ENCODE measurements at places on chromosomes 12 and 14. TPM values are rescaled to one million over a fixed set of nuclear protein-coding genes. Genes with fewer than 3 reads are reported as not detected.

Gene ETFBKMT
- 1.3 TPM for total RNA-seq

Gene SVOP
- not detected for total RNA-seq

Gene LRFN5
- 0.20 TPM for total RNA-seq

Gene ADSS1
- 5.7 TPM for total RNA-seq

Gene EPYC
- not detected for total RNA-seq

Gene RNASE12
- total RNA-seq, result not detected

Gene TMEM132D
- total RNA-seq, result not detected

Gene NRXN3
- 0.60 TPM for total RNA-seq

Gene RNASE7
- total RNA-seq, result 2.7 TPM

Gene RPGRIP1
- not detected for total RNA-seq

Gene KLHL33
- 0.04 TPM for total RNA-seq

- ATAC-seq, result no peak
These were observed 14.2 kb upstream of the RNU6-8 start for GRCh38 chr14:32217301-32217700.

DNA sequence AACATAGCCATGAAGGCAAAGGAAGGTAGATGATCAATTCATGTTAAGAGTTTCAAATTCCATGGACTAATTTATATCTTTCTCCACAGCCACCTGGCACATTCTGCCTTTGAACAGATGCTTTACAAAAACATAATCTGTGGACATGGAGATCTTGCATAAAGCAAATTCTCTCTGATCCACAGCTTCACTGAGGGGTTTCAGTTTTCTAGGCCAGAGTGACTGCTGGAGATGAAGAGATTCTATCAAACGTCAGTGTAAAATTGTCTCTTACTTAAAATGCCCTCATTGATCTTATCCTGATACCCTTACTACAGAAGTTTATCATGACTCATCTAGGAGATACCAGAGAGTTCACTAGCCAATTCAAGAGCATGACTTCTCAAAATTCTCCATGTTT lies 291.6 kb downstream of the DAD1 start:
- no peak for ATAC-seq

DNA sequence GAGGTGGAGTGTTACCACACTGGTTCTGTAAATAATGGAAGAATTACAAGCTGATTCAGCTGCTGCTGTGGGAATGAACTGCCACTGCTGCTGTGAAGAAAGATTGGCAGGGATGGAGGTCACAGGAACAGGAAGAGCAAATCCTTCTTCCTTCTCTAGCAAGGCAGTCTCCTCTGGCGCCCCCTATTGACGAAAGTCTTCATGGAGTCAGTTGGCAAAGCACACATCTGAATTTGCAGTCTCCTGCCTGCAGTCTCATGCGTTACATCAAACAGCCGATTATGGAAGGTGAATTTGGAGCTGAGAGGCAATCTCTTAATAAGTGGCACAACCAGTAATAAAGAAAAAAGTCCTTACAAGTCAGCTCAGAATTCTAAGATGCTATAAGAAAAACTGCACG lies 106.0 kb upstream of the TMTC1 start:
- no peak for ATAC-seq

DNA sequence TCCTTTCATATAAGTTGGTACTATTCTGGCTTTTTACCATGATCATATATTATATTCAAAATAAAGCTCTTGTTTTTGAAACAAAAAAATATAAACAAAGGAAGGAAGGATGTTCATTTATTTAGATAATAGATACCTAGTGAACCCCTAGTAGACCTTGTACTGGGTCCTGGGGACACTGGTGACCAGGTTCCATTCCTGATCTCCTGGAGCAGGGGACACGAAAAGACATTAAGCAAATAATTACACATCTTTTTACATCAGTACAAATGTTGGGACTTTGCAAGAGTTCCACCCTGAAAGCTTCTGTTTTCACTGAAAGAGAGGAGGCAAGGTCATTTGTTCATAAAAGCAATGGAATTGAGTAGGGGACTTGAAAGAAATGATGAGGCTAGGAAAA lies 49.3 kb upstream of the SLC38A4 start:
- ATAC-seq, result no peak

GRCh38 chr14:103065861-103066260 lies 8.5 kb upstream of the CDC42BPB start:
- no peak for ATAC-seq

- peak; percentile 58 for ATAC-seq
These were observed 75.2 kb upstream of the SCAF11 start for GRCh38 chr12:46065412-46066166.

- peak; percentile 46 for ATAC-seq
These were observed 177.3 kb downstream of the MYRFL start for GRCh38 chr12:70002097-70002911.

- ATAC-seq, result peak; percentile 81
These were observed 258.4 kb upstream of the SFSWAP start for GRCh38 chr12:131452444-131452860.

- no peak for ATAC-seq
These were observed 60.6 kb downstream of the SPRING1 start for GRCh38 chr12:116677202-116677661.

DNA sequence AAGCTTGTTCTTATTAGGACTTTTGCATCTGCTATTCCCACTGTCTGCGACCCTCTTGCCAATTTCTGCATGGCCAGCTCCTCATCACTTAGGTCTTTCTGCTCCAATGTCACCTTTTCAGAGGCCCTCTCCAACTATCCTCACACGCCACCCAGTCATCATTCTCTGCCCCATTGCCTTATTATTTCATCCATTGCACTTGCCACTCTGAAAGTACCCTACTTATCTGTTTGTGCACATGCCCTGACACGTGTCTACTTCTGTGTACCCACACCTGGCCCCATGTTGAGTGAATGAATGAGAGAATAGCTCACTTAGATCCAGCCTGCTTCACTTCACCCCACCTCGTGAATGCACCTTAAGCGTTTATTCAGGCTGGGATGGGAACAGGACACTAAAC lies 218.7 kb upstream of the TBX3 start:
- no peak for ATAC-seq

DNA sequence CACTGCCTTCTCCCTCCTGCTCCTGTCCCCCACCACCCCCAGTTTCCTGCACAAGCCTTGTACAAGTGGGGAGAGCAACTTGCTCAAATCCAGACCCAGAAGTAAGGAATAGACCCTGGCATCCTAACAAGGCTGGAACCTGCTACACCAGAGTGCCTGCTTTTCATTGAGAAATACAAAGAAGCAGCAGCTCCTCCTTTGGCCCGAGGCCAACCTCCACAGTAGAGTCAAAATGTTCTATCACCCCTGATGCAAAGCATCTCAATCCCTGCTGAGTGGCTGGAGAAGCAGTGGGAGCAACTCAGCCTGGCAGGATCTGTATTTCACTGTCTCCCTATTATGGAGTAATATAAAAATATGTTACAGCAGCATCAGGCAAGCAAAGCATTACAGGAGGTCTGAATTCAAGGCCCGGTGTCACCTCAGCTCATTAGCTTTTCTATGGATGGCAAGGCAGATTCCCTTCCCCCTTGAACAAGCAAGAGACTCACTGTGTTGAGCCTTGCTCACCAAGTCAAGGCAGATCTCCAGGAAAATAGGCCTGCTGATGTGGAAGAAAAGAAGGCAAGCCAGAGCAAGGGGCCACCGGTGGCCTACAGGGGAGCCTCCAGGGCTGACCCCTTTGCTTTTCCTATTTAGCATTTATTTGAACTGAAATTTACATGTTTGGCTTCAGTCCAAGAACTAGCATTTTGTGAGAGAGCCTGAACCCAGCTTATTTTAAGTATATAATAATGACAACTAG lies 186.3 kb upstream of the EGLN3 start:
- peak; percentile 35 for ATAC-seq

DNA sequence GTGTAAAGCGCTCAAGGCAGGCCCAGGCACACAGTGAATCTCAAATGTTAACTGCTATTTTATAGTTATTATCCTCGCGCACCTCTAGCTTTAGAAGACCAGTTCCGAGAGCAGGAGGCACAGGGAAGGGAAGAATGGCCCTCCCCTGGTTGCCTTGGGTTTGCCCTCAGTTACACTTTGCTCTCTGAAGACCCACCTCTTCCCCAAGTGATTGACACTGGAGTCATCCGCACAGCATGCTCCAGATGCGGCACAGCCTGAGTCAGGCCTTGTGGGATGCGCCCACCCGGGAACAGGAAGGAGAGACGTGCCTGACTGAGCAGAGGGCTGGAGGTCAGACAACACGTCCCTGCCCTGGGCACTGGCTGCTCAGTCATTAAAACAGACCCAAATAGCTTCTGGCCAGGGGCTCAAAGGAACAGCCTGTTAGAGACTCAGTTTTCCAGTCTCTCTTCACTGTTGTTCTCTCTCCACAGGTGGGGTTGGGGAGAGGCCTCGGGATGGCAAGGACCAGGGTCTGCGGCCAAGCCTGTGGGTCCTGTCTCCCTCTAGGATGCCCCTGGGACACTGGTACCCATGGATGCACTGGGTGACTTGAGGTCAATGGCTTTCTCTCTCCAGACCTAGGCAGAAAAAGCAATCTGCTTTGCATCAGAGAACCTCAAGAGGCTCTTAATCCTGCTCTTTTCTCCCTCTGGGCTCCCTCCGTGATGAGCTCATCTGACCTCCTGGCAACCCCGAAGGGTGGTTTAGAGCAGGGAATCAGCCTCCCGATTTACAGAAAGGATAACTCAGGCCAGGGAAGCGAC lies 13.6 kb upstream of the MLXIP start:
- peak; percentile 37 for ATAC-seq

DNA sequence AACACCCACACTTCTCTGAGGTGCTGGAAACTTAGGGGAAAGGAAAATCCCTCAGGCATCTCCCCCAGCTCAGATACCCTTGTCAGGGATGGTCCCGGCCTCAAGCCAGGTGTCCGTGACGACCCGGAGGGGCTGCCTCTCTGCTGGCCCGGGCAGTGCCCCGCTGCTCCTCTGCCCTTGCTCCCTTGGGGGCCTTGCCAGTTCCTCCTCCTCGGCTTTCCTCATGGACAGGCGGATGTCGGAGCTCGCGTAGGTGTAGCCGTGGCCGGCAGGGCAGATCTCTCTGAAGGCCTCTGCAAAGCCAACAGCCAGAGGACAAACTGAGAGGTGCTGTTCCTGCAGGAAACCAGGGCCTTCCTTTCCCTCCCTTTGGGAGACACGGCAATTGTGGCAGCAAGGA lies 34.8 kb downstream of the ISCA2 start:
- no peak for ATAC-seq

GRCh38 chr12:120292661-120293531 lies at the start of gene RNU4-1:
RNU4-1 (minus strand) TSS chr12:120293237.
- peak; percentile 46 for ATAC-seq

GRCh38 chr12:56216461-56216860 lies 5.3 kb downstream of the RNF41 start:
- no peak for ATAC-seq

- peak; percentile 32 for ATAC-seq
These were observed 24.8 kb upstream of the DBX2 start for GRCh38 chr12:45075587-45076282.

- ATAC-seq, result peak; percentile 93
These were observed 221.5 kb upstream of the HMGA2 start for GRCh38 chr12:65602610-65603295.

- no peak for ATAC-seq
These were observed 179.0 kb downstream of the LRFN5 start for GRCh38 chr14:41785696-41786095.

DNA sequence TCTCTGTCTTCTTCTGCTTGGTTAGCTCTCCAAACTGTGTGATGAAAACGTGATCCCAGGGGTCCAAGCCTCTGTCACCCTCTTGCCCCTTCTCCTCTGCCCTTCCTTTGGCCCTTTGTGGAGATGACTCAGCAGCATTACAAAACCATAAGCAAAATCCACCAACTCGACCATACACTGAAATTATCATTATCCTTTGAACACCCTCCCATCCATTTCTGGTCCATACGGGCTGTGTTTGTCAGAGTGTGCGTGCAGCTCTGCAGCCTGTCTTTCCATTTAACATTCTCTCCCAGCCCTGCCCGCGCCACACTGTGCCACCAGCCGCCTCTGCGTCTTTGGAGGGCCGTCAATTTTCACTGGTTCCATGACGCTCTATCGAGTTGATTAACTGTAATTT lies 69.2 kb downstream of the SLC25A47 start:
- ATAC-seq, result no peak

DNA sequence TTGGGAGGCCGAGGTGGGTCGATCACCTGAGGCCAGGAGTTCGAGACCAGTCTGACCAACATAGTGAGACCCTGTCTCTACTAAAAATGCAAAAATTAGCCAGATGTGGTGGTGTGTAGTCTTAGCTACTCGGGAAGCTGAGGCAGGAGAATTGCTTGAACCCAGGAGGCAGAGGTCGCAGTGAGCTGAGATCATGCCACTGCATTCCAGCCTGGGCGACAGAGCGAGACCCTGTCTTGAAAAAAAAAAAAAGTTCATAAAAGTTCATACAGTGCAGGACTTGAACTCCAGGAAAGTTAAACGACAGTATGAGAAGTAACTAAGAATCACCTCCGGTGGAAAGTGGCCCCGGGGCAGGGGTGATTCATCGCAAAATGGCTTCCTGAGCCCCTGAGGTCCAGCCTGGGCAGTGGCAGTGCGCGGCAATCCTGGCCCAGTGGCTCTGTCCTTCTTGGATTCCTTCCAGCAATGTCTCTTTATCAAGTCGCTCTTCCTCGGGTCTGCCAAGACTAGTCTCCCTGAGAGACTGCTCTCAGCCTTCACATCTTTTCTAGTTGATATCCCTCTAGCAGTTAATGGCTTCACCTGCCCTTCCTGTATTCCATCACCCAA lies 16.7 kb upstream of the MAP1LC3B2 start:
- ATAC-seq, result no peak

DNA sequence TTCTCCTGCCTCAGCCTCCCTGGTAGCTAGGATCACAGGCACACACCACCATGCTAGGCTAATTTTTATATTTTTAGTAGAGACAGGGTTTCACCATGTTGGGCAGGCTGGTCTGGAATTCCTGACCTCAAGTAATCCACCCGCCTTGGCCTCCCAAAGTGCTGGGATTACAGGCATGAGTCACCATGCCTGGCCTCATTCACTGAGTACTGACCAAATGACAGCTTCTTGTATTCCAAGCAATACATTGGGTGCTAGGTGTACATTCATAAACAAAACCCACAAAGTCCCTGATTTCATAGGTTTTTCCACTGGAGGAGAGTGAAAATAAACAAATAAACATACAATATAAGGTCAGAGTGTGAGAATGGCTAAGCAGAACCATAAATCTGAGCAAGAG lies 136.3 kb downstream of the HELB start:
- no peak for ATAC-seq

GRCh38 chr12:52523824-52524223 lies 3.6 kb upstream of the KRT5 start:
- peak; percentile 27 for ATAC-seq

DNA sequence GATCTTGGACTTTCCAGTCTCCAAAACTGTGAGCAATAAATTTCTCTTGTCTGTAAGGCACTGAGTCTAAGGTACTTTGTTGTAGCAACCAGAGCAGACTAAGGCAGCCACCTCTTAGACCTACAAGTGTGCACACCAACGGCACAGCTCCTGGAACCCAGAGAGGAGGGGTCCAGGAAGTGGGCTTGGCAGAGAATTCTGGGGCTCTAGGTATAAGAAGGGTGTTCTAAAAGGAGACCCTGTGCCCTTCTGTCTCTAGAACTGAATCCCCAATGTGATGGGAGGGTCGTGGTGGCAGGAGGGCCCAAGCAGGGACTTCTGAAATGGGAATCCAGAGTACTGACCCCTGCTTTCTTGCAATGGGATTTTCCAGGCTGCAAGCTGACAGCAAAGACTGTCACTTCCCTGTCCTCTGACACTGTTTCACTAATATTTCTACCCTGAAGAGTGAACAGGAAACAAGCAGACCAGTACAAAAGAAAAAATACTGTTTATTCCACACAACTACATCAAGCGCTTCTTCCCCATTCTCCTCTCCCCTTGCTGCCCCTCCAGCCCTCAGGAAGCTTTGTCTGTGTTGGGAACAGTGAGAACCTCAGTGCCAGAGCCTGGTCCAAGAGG lies 13.6 kb upstream of the TFCP2 start:
- ATAC-seq, result no peak

GRCh38 chr12:112878488-112878887 lies 28.3 kb upstream of the OAS1 start:
- ATAC-seq, result no peak
